T-helper 17 cell (primary cell): ENCODE measurements at places on chromosomes 11 and 22.

- DNase-seq = no peak
These were observed 22.5 kb downstream of the TAB1 start for GRCh38 chr22:39422101-39422500.

GRCh38 chr11:65439331-65440181, 17.0 kb downstream of the NEAT1 start:
- DNase-seq = no peak

GRCh38 chr11:28107191-28107749, 686 bp downstream of the KIF18A start:
- no peak for DNase-seq

DNA sequence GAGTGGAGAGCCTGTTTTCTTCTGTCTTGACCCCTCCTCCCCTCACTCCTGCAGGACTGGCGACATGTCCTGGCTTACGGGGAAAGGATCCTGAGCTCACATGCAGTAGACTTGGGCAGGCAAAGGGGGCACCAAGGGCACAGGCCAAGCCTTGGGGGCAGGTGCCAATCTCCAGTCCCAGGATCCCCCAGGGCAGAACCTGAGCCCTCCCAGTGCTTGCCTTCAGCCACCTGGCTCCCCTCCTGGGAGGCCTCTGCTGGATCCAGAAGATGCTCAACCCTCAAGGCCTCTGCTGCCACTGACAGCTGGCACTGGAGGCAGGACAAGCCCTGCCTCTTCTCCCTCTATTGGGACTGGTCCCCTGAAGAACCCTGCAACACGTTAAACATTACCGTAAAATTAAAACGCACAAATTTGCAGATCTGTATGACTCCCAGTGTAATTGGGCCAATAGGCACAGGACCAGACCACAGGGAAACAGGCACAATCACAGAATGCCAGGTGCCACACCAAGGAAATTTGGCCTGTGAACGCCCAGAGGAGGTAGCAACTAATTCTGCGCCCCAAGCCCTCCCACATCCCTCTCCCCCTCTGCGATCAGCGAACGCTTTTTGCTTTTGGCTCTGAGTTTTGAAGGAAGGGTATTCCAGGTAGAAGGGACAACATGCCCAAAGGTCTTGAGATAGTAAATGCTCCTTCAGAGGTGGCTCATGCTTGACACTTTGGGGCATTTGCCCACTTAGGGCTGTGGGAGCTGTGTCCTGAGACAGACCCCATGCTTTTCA, 967 bp upstream of the LZTR1 start:
- no peak for DNase-seq

- no peak for DNase-seq
These were observed 2.0 kb downstream of the SERPINH1 start for GRCh38 chr11:75563978-75564552.

DNA sequence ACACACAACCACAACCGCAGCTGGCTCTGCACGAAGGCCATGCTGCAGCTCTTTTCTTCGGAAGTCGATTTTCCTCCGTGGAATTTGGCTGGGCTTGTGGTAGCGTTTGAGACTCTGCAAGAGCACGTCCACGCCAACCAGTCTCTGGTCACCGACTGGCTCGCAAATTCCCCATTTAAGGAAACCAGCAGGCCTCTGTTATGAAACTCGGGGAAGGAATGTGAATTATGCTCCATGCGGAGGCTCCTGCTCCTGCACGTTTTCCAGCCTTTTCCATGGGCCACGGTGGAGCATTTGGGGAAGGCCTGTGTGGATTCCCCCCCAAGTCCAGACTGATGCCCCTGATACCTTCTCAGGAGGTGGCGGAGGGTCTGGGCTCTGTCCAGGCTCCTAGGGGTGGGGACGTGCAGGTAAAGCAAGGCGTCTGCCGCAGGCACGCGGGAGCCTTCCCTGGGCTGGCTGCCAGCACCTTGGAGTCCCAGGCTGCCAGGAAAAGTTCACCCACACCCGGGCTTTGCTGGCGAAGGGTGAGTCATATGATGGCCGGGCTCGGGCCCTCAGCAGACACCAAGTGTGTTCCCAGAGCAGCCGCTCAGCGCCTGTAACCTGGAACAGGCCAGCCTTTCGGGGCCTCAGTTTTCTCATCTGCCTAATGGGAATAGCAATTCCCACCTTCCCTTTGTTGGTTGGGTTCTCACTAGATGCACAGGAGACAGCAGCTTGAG, 41.9 kb downstream of the LRP5 start:
- DNase-seq = no peak

DNA sequence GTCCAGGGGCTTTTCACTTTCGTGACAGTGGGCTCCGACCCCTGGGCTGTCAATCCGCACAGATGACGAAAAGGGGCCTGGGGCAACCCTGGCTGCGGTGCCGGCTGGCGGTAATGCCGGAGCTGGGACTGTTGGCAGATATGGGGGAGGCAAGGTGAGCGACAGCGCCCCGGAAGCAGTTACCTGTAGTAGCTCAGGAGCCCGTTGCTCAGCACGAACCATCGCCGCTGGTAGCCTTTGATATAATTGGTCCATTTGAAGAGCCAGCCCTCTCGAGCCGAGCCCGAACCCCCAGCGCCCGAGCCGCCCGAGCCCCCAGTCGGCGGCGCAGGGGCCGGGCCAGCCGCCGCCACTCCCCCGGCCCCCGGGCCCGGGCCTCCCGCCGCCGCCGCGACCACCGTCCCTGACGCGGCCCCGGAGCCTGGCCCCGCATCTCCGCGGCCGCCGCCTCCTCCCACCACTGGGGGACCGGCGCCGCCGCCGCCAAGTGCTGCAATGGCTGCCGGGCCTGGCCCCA, 396 bp downstream of the OSBP start:
- DNase-seq = peak; percentile 50

- no peak for DNase-seq
These were observed 21.7 kb downstream of the SLC25A17 start for GRCh38 chr22:40797427-40797826.

GRCh38 chr11:59778122-59778521, 22.9 kb downstream of the STX3 start:
- DNase-seq = no peak

DNA sequence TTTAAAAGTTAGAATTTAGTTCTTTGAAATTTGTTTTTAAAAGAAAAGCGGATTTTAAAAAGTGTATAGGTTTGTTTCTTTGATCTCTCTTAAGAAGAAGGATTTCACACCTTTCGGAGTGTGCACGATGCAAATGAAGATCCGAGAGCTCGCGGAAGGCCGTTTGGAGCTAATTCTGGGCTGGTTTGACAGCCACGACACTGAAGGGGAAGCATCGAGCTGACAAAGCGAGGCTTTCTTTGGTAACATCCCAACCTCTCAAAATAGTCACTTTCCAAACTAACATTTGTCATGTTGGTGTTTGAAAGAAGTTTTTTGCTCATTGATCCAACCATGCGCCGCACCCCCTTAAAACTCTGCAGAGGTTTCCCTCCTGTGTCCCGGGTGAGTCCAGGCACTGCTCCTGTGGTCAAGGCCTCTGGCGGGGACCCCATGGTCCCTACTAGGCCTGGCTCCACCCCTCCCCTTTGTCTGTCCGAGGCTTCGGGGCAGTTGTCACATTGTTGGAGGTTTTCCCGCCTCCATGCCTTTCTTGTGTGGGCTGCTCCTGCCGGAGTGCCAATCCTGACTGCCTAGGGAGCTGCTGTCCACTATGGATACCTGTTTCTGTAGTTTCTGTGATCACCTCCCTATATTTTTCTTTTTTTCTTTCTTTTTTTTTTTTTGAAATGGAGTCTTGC, 39.7 kb downstream of the MPPED1 start:
- no peak for DNase-seq

DNA sequence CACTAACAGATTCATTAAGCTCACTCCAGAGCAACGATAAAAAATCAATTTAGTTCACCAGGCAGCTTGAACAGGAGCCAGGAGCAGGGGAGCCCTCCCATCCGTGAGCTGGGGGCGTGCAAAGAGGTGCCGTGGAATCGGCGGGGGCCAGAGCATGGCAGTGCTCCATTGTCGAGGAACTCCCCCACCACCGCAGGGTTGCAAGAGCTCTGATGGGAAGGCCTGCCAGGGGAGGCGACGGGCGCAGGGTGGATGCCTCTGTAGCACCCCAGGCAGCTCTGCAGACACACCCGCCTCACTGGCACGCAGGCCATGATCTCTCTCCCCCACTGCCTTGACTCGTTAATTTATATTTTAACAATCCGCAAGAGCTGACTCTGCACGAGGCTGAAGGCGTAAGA, 433.2 kb downstream of the MIAT start:
- no peak for DNase-seq

DNA sequence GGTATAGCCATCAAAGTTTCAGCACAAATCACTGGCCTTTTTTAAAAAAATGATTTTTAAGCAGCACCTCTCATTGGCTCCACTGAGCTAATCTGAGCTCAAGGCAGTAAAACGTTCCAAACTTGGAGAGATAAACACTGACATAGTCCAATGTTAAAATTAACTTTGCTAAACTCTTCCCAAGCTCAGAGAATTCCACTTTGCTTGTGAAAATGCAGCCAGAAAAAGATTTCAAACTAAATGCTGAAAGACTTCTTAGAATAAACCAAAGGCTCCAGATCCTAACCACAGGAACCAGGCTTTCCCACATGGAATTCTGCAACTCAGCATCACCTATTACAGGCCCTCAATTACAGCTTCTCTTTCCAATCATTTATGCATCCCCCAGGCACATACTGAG, 84.7 kb upstream of the GDPD4 start:
- no peak for DNase-seq

- no peak for DNase-seq
These were observed 511.2 kb upstream of the RAG2 start for GRCh38 chr11:37109286-37109585.

DNA sequence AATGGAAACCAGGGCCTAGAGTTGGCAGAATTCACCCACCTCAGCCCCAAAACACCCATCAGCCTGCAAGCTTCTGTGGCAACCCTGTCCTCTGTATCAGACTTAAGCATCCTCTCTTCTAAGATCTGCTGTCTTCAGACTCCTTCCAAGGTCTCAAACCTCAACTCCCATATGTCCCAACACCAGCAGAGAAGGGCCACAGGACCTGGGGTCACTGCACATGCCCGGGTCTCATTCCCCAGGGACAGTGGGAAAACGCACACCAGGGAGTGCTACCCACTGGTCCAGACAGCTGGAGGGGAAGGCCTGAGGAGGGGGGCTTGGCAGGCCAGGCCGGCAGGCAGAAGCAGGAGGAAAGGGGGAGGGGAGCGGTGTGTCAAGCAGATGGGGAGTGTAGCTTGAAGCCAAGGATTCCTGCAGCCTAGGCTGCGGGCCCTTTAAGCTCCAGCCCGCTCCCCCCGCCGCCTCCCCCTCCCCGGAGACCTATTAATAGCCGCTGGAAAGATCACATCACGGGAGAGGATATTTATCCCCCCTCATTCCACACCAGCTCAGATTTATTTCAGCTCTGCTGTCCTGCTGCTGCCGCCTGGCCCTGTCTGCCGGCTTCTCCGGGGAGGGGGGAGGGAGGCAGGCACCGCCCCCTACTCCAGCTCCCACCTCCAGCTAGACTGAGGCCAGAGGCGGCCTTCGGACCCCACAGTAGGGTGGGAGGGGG, 16.7 kb downstream of the BCL9L start:
- no peak for DNase-seq

DNA sequence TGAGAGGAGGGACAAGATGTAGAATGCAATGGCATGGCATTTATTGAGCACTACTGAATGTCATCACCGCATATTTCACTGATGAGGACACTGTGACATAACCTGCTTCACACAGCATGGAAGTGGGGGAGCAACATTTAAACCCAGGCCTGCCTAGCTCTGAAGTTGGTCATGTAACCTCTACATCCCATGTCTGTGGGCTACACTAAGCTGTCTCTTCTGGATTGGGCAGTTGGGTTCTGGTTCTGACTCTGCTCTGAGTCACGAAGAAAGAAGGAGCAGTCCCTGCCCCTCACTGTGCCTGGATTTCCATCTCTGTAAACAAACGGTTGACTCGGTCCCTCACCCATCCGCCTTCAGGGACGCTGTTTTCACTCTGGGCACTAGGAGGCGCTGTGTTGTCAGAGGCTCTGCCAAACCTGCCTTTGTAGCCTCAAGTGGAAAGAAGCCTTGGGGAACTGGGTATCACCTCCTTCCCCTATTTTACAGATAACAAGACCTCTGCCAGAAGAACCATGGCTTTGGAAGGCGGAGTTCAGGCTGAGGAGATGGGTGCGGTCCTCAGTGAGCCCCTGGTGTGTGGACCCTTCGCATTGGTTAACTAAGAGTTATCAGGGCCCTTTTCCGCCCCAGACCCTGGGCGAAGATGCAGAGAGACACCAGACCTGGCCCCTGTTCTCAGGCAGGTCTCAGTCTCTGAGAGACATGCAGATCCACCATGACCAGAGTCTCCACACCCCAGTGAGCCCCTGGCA, 12.7 kb upstream of the ARHGEF17 start:
- DNase-seq = peak; percentile 73

DNA sequence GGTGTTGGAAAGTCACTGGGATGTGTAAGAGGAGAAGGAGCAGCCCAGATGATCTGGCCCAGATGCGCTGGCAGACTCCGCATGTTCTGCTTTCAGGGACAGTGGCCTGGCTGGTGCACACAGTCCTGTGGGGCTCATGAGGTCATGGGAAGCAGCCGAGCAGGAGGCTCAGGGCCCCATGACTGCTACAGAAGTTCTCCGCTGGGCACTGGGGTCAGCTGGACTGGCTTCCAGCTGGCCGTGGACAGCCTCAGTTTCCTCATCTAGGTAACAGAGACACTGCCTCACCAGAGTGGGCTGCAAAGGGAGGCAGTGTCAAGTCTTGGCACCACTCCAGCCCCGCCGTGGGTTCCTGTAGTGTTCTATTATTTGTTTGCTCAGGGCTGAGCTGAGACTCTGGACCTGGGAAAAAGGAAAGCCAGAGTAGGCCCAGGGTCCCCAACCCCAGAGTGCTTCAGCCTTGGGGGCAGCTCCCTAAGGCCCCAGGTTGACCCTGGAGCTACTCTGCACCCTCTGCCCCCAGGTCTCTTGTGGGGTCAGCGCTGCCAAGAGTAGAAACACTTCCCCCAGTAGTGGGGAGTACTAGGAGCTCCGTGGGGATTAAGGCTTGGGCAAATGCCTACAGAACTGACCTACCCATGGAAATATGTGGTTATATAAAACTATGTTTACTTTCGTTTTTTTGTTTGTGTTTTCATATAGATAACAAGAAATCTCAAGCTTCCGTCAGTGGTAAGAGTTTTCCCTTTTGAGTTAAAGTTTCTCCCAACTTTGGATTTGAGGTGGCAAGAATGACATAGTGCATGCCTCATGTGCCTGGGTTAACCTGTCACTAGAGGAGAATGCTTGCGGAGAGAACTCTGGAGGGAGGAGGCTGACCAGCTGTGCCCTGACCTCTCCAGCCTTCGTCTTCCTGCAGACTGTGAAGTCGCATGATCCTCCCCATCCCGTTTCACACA, 45.3 kb downstream of the MED15 start:
- DNase-seq = no peak

GRCh38 chr11:103871923-103872551, 164.4 kb upstream of the DDI1 start:
- no peak for DNase-seq

GRCh38 chr22:35037089-35037488, 28.9 kb upstream of the ISX start:
- DNase-seq = no peak

GRCh38 chr22:50531546-50531961, 1.7 kb upstream of the TYMP start:
- DNase-seq = peak; percentile 44

- no peak for DNase-seq
These were observed 24.4 kb downstream of the DDI1 start for GRCh38 chr11:104060820-104061219.

- DNase-seq = peak; percentile 75
These were observed 36.0 kb upstream of the CSNK1E start for GRCh38 chr22:38353142-38353629.

- no peak for DNase-seq
These were observed 3.8 kb downstream of the DCPS start for GRCh38 chr11:126307706-126308105.

GRCh38 chr11:47186700-47187695, 764 bp upstream of the PACSIN3 start:
- peak; percentile 27 for DNase-seq
